Endodermal cell (in vitro differentiated cells): ENCODE measurements at places on chromosomes 16 and 17.

DNA sequence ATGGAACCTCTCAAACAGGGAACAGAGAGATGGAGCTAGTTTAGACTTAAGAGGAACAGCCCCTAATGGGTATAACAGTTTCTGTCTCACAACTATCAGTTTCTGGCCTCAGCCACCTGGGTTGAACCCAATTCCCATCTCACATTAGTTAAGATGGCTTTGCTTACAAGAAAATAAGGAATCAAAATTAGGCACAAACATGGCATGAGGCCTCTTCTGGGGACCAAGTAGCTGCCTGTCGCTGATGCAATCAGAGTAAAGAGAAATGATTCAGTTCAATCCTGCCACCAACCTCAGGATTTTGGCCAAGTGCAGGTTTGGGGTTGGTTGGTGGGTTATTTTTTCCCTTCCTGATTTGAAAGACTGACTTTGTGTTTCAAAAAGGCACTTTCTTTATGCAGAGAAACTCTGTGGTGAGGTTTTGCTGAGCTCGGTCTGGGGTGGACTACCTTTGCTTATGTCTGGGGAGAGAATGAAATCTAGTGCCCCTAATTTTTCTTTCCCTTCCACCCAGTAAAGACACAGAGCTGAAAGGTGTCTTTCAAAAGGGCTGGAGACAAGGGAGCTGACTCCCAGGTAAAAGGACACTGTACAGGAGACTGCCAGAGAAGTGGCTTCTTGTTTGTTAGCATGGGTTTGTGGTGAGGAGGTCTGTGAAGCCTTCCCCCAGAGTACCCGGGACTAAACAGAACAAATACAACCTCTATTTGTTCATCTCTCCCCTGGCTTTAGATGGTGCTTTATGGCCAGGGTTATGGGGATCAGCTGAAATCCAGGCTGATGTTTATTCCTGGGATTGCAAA lies 44.8 kb upstream of the NFAT5 start:
- DNase-seq, result no peak

GRCh38 chr17:36812762-36813161 lies 124.5 kb upstream of the LHX1 start:
- peak; percentile 77 for DNase-seq

DNA sequence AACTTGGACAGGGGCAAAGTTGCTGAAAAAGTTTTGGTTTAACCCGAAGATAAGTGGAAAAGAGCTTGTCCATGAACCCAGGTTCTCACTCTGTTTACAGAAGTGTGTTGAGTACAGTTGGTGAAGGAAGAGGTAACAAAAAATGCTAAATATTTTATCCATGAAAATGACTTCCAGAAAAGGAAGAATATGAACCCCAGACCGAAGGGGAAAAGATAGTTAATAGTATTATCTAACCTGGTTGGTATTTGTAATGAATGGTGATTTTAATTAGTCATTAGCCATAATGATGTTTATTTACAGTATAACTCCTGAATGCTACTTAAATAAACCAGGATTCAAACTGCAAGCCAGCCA lies 574 bp upstream of the TMEM106A start:
- DNase-seq, result no peak

DNA sequence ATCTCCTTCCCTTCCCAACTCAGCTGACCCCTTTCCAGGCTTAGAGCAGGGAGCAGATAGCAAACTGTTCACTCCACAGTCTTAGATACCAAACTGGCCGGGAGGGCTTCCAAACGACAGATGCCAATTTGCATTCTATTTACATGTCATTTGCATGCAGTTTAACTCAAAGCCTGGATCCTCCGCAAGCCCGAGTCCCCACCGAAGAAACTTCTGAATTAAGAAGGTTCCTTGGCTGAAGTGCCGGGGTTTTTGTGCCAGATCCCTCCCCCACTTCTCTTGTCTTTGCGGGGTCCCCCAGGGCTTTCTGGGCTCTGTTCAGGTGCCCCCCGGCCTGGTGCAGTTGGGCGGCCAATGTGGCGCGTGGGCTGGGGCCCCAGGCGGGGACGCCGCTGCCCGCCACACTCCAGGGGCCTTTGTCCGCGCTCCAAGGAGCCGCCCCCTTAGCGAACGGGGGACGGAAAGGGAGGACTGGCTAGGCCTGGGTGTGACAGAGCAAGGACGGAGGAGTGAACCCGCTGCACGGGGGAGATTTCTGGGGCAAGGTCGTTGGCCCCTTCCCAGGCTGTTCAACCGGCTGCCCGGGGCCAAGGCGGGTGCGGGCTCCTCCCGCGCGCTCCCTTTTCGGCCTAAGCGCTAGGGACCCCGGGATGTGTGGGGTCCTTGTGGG lies 1.2 kb downstream of the GPRC5B start:
- DNase-seq, result peak; percentile 87

GRCh38 chr16:22816475-22816874 lies 2.5 kb downstream of the HS3ST2 start:
- no peak for DNase-seq

GRCh38 chr17:75001915-75002843 lies 10.3 kb upstream of the MRPL58 start:
- no peak for DNase-seq

- peak; percentile 71 for DNase-seq
These were observed 13.9 kb downstream of the KDM8 start for GRCh38 chr16:27217256-27217655.

GRCh38 chr17:55120651-55121050 lies 144.1 kb upstream of the HLF start:
- DNase-seq, result no peak

- DNase-seq, result peak; percentile 74
These were observed 432.0 kb downstream of the SLC39A11 start for GRCh38 chr17:72660274-72661115.

DNA sequence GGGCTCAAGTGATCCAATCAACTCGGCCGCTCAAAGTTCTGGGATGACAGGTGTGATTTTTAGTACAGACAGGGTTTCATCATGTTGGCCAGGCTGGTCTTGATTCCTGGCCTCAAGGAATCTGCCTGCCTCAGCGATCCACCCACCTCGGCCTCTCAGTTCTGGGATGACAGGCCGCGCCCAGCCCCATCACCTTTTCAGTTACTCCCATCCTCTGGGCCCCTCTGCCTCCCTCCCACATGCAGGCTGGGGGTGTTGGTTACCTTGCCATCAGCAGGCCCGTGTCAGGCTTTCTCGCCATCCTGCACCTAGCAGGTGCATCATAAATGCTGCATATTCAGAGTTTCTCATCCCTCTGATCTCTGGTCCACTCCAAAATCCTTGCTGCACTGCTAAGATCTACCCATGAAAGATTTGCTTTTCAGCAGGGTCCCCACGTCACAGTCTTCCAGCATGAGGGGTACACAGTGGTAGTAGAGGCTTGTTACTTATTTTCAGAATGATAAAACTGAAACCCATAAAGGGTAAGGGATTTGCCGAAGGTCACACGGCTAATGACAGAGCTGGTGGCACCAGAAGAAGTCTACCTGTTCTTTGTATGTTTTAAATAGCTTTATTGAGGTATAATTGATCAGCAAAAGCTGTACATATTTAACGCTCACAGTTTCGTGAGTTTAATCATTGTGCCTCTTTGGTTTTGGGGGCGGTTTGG lies 16.6 kb downstream of the PMM2 start:
- DNase-seq, result no peak

DNA sequence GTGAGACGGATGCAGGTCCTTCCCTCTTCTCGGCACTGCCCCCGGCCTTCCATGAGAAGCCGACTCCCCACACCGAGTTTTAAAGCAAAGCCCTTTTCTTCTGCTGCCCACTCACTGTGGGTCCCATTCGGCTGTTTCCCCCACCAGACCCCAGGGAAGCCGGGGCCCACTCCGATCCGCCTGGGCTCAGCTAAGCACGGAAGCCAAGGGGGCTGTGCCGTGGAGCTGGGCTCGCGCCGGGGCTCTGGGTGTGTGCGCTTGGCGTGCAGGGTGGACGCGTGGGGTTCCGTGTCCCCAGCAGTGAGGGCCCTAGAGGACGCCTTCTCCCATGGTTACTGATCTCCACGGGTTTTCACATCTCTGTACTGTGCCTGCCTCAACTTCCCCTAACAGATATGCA lies 68.5 kb downstream of the KLHDC4 start:
- DNase-seq, result no peak

GRCh38 chr16:47047524-47048203 lies 74.2 kb upstream of the DNAJA2 start:
- no peak for DNase-seq

- no peak for DNase-seq
These were observed 1.8 kb downstream of the ARL6IP1 start for GRCh38 chr16:18799500-18799899.

- no peak for DNase-seq
These were observed 172.8 kb downstream of the RAB11FIP4 start for GRCh38 chr17:31564291-31564690.

DNA sequence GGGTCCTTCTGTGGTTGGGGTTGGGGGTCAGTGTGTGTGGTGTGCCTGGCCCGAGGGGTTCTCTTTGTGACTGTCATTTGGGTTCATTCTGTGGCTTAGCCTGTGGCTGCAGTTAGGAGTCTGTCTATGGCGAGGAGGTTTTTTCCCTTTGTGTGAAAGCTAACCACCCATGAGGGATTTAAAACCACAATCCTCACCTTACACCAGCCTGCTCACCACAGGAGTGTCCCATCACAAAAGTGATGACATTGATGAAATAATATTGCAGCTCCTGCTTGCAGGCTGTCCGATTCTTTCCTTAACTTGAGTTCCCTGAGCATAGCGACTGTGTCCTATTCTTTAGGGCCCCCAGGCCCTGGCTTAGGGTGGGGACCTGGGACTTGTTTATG lies 113.6 kb downstream of the RAP1GAP2 start:
- no peak for DNase-seq

GRCh38 chr17:57697891-57698711 lies 47.0 kb downstream of the CCDC182 start:
- peak; percentile 64 for DNase-seq

- no peak for DNase-seq
These were observed 35.9 kb upstream of the ACSM2B start for GRCh38 chr16:20611975-20612481.

DNA sequence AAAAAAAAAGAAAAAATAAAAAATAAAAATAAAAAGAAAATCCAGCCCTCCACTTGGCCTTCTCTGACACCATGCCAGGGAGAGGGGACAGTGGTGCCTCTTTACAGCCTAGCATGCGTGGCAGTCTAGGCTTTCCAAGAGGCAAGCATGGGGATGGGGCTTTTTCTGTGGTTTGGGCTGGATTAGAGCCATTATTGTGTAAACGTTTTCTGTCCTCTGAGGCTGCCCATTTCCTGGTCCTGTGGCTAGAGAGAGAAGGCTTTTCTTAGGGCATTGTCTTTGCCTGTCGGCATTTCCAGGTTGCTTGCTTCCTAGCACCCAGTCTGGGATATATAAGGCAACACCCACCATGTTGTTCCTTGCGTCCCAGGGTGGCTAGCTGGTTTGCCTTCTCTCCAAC lies 2.7 kb upstream of the DHRS7B start:
- peak; percentile 63 for DNase-seq

DNA sequence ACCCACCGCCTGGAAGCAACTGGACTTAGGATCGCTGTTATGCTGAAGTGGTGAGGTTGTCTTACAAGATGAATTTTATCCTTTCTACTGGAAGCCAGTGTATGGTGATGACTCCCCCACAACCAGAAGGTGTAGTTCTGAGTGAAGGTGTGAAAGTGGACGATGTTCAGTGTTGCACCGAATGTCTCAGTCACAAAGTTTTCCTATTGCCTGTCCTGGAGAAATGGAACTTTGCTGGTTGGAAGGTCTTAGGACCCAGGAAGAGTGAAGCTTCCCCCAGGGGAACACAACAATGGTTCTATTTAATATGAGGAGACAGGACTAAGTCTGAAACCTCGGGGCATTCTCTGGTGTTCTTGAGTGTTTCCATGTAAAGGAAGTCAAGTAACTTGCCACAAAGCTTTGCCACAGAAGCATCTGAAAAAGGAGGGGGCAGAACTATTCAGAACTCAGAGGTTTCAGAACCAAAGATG lies 44.2 kb downstream of the USP22 start:
- DNase-seq, result peak; percentile 68

DNA sequence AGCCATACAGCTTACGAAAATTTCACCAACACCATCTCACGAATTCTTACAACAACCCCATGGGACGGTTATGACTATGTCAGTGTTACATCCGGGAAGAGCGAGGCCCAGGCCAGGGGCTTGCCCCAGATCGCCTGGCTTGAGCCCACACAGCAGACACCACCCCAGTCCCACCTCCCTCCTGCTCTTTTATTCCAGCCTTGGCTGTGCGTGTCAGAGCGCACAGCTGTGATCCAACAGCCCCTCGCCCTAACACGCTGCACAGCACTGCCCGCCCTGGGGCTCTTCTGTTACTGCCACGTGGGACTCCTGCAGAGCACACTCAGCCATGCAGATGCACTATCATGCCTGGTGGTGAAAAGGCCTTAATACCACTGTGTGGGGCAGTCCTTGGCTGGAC lies 127.9 kb downstream of the ENGASE start:
- DNase-seq, result no peak

GRCh38 chr16:53611179-53611696 lies 92.4 kb downstream of the RPGRIP1L start:
- DNase-seq, result peak; percentile 71

GRCh38 chr16:24731722-24732419 lies 2.4 kb downstream of the TNRC6A start:
- no peak for DNase-seq

DNA sequence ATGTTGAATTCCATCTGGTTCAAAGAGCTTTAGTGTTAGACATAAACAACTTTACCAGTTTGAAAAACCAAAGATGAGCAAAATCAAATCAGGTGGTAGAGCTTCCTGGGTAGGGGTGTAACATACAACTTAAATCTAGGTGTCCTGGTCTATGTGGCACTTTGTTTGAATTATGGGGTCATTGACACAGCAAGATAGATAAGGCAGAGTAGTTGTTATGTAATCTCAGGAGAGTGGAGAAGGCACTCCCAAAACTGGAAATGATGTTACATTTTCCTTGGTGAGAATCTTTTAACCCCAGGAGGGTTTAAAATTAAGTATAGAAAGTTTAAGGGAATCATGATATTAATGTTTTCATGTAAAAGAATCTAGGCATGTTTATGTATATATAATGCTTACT lies 31.9 kb downstream of the CCDC42 start:
- DNase-seq, result no peak

- DNase-seq, result no peak
These were observed 49.8 kb downstream of the CDH1 start for GRCh38 chr16:68786685-68787418.

DNA sequence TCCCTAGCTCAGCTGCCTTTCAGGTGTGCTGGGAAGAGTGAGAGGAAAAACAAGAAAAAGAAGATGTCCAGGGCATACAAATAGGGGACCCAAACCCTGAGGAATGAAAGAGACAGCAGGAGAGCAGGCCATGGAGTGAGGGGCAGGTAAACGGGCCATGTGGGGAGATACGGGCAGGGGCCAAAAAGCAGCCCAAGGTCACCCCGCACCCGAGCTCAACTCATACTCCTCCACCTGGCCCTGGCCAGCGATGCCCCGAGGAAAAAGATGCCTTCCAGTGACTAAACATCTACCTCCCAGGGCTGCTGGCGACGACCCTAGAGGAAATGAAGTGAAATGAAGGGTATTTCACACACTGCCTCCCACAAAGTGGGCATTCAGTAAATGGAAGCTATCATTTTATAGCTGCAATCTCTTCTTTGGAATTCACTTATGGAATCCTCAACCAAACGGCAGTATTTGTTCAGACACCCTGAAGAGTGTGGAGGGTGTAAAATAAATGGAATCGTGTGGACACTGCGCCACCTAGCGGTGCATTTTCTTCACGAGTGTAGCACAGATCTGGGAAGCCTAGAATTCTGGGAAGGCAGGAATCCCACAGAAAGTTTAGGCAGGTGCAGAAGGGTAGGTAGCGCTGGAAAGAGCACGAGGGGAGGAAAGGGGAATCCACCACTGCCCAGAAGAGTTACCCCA lies 14.9 kb downstream of the ELAC2 start:
- DNase-seq, result peak; percentile 95
